ENCODE measurements at places on chromosomes 11 and 22.

DNA sequence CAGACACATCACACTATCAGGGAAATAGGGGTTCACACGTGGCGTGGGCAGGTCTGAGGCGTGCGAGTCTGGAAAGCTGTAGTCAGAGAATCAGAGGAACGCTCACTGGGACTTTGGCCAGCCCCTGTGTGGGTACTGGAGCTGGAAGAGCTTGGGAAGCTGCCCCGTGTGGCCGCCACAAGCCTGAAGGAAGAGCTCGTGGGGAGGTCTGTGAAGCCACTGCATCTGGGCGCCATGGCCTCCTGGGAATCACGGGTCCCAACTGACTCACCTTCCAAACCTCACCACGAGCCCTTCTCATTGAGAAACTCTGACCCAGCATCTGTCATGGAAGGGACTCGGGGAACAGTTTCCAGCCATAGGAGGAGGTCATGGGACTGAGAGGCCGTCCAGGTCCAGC lies 5.9 kb upstream of the MRGPRF start:
- peaks cover 11% of the 10 kb centered on the region for H3K4me1 ChIP-seq
- no peak for DNase-seq
- peak overlapping the region; percentile 15 for H3K27ac ChIP-seq
- H3K36me3 ChIP-seq: no peaks in the 10 kb centered on the region

DNA sequence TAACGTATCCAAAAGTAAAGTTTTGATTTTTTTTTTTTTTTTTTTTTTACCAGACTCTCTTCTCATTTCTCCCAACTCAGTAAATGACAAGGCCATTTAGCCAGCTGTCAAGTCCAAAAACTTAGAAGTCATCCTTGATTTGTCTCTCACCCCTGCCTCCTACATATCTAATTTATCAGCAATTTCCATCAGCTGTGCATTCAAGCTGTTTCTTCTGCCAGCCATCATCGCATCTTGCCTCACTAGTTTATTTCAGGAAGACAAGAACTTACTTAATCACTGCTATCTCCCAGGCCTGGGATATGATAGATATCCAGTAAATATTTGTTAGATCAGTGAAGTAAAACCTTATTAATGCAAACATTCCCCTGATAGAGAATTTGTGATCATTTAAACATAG lies 47.6 kb downstream of the SCGB1A1 start:
- no peak for DNase-seq
- H3K27ac ChIP-seq: no peak overlapping the region
- H3K27me3 ChIP-seq: no peaks in the 10 kb centered on the region

- H3K4me1 ChIP-seq: no peaks in the 10 kb centered on the region
- no peaks in the 10 kb centered on the region for H3K27me3 ChIP-seq
- H3K27ac ChIP-seq: no peak overlapping the region
- no peaks in the 10 kb centered on the region for H3K36me3 ChIP-seq
- H3K4me3 ChIP-seq: no peak overlapping the region
Observed at GRCh38 chr11:69372589-69373250, 78.8 kb downstream of the MYEOV start.

DNA sequence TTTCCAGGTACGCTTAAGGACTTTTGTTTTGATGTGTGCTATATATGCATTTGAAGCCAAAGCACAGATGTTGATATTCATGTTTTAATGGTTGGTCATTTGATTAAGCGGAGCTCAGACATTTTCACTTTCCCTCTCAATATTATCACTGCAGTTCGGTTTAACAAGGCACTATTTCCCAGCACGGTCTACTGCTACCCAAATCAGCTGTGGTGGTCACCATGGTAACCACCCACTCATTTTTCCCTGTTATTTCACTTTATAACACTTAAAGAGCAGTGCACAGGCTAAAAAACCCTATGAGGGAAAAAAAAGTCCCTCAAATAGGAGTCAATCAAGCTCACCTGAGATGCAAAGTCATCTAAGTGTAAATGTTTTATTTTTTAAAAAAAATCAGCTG lies 439.6 kb upstream of the CCDC90B start:
- no peak overlapping the region for H3K4me3 ChIP-seq
- H3K27ac ChIP-seq: no peak overlapping the region
- no peaks in the 10 kb centered on the region for H3K4me1 ChIP-seq

DNA sequence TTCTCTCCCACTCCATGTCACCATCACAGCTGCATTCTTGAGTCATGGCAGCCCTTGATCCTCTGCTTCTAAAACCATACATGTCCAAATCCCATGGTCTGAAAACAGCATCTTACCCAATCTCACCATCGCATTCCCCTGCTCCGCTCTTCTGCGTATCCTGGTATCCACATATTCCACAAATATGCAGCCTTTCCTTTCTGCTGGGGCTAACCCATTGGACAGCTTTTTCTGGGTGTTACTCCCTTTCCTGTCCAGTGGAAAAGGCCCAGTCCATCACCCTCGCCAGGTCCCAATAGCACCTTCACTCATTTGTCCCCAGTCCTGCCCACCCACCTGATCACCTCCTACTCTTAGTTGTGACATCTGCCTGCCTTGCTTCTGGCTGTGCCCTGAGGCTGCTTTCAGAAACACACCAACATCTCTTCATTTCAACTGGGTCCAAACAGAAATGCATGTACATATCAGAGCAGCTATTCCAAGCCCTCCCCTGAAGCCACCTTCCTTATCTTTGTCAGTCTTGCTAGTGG lies 237.6 kb upstream of the TBCEL start:
- no peaks in the 10 kb centered on the region for H3K4me1 ChIP-seq
- H3K27ac ChIP-seq: no peak overlapping the region
- H3K36me3 ChIP-seq: no peaks in the 10 kb centered on the region

DNA sequence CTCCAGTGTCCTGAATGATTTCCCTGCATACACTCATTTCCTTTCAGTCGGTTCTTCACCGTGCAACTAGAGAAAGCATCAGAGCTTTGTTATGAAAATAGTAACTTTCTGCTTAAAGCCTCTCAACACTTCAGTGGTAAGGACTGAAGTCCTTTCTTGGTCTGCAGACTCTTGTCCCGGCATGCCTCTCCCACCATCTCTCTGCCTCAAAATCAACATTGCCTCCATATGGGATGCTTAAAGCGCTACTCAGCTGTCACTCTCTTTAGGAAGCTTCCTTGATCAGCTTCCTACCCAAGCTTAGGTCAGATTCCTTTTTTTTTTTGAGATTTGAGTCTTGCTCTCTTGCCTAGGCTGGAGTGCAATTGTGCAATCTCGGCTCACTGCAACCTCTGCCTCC lies 36.7 kb downstream of the APLP2 start:
- H3K4me1 ChIP-seq: peaks cover 4% of the 10 kb centered on the region
- no peak for DNase-seq
- no peaks in the 10 kb centered on the region for H3K36me3 ChIP-seq
- no peaks in the 10 kb centered on the region for H3K27me3 ChIP-seq

- no peak for DNase-seq
- H3K4me1 ChIP-seq: peaks cover 16% of the 10 kb centered on the region
- H3K36me3 ChIP-seq: no peaks in the 10 kb centered on the region
- no peaks in the 10 kb centered on the region for H3K27me3 ChIP-seq
- no peak overlapping the region for H3K4me3 ChIP-seq
Observed at GRCh38 chr22:37498289-37498909, 12.2 kb upstream of the MFNG start.

DNA sequence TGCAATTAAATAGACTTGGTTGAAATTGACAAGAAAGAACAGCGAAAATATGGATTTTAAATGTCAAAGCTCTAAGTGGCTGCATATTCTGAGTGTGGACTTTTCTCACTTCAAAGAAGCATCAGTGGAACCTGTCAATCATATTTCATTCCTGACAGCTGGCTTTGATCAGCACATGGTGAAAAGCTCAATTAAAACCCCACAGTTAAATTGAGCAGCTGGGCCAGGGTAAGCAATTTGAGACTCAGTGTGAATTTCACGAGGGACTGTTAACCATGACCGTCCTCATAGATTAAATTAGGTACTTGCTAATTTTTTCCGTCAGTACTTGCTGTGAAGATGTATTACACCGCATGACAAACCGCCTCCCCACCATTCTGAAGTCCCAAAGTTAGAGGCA lies 11.0 kb upstream of the OR10D3 start:
- no peaks in the 10 kb centered on the region for H3K27me3 ChIP-seq
- H3K4me1 ChIP-seq: no peaks in the 10 kb centered on the region
- H3K27ac ChIP-seq: no peak overlapping the region

All from ovary (tissue), 10 donors.